T-cell (primary cell): ENCODE measurements at places on chromosomes 7 and 10.
A peak's percentile ranks its signal among the peaks of the same experiment; 100 is the strongest.

DNA sequence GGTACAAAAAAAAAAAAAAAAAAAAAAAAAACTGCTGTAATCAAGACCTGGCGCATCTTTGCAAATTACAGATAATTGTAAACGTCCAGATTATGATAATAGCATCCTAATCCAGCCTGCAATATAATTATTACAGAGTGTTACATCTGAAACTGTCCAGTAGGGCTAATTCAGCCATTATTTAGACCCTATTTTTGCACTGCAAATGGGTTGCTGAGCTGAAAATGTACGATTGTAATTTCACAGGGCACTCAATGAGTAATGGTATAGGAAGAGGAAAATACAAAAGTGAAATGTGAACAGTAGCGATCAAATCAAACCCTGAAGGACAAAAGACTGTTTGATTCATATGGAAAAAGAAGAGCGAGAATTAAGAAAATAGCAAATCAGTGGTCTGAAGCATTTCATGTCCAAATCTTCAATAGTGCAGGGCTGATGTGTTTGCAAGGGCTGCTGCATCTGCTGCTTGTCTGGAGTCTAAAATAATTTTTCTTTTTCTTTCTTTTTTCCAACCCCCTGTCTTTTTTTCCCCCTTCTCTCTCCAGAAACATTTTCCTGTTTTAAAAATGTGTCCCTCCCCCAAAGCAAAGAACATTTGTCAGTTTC is 8.9 kb downstream of the DLX6 start:
- no peak for DNase-seq

- no peak for DNase-seq
Measured at GRCh38 chr7:40777730-40778312, 643.0 kb downstream of the SUGCT start.

DNA sequence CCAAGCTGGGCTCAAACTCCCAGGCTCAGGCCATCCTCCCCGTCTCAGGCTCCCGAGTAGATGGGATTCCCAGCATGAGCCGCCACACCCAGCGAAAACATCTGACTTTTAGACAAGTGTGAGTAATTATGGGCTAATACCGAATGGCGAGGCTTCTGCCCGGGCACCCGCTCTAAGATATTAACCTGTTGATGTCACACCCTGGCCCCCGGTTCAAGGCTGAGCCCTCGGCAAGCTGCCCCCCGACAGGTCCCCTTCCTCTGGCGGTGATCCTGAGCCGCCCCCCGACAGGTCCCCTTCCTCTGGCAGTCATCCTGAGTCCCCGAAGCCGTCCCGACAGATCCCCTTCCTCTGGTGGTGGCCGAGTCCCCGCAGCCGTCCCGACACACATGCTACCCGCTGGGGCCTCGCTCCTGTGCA is 5.2 kb downstream of the PSMG3 start:
- no peak for DNase-seq

- DNase-seq = no peak
Measured at GRCh38 chr7:66359656-66360211, 154.6 kb downstream of the TPST1 start.

DNA sequence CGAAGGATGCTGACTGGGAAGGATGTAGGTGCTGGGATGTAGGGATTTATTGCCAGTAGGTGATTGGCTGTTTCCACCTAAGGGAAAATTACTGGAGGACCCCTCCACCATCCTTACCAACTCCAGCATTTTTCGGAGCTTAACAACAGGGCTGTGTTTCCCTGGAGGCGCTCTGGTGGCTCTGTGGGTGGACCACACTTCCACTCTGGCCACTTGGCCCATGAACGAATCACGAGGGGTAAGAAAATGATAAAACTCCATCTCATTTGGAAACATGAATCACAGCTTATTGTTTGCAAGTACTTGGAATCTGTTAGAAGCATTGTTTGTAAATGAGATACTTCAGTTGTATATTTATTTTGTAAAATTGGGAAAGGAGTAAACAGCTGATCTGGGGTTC is 3.0 kb downstream of the DOCK1 start:
- DNase-seq = no peak

GRCh38 chr7:78092331-78092730 is 293.8 kb downstream of the PHTF2 start:
- no peak for DNase-seq

DNA sequence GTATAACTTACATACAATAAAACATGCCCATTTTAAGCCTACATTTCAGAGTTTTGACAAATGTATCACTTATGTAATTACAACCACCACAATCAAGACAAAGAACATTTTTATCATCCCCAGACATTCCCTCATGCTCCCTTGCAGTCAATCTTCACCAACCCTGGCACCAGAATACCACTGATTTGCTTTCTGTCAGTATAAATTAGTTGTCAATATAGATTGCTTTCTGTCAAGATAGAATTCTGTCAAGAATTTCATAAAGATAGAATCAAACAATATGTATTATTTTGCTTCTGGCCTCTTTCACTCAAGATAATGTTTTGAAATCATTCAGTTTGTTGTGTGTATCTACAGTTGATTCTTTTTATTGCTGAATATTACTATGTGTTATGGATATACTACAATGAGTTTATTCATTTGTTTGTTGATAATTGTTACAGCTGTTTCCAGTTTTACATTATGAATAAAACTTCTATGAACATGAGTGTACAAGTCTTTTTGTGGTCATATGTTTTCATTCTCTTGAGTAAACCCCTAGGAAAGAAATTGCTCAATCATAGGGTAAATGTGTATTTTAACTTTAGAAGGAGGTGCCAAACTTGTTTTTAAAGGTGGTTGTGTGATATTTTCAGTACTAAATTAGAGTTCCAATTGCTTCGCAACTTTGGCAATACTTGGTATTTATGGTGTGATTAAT is 56.9 kb downstream of the IFIT5 start:
- no peak for DNase-seq

DNA sequence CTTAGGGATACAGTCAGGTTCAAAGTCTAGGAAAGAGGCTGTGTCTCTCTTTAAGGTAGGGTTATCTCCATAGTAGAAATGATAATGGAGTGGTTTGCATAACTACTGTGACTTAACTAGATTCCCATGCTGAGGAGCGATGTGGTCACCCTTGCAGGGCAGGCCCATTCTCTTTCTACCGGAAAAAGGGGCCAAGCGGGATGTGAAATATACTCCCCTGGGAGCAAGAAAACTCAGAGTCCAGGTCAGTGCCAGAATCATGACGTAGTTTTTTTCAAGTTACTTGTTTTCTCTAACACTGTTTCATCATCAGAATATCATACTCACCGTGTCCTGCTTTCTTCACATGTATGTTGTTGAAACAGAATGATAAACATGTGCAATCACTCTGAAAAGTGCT is 649.0 kb upstream of the ANKRD30A start:
- DNase-seq = no peak

DNA sequence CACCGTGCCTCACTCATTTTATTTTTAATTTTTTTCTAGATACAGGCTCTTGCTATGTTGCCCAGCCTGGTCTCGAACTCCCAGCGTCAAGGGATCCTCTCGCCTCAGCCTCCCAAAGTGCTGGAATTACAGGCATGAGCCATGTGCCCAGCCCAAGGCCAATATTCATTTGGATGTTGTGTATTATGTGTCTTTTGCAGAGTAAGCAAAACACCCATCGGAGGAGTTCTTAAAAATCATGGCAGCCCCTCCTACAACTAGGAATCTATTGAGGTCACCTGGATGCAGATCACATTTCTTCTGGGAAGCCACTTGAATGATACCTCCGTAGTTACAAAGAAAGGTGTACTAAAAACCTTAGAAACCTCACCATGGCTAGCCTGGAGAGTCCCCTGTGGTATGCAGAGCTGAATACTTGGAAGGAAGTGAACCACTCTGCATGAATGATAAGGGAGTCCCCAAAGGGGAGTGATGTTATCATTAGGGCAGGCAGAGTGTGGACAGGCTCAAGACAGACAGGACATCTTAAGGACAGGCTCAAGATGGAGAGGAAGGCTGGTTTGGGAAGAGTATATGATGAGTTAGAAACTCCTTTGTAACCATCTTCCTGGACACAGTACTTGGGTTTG is 185.7 kb downstream of the TAX1BP1 start:
- no peak for DNase-seq

GRCh38 chr10:22681783-22682183 is 32.6 kb downstream of the PIP4K2A start:
- DNase-seq = peak; percentile 37

- DNase-seq = no peak
Measured at GRCh38 chr10:30493609-30494530, 59.9 kb downstream of the MAP3K8 start.

- DNase-seq = no peak
Measured at GRCh38 chr10:78510566-78511323, 477.1 kb downstream of the RPS24 start.

DNA sequence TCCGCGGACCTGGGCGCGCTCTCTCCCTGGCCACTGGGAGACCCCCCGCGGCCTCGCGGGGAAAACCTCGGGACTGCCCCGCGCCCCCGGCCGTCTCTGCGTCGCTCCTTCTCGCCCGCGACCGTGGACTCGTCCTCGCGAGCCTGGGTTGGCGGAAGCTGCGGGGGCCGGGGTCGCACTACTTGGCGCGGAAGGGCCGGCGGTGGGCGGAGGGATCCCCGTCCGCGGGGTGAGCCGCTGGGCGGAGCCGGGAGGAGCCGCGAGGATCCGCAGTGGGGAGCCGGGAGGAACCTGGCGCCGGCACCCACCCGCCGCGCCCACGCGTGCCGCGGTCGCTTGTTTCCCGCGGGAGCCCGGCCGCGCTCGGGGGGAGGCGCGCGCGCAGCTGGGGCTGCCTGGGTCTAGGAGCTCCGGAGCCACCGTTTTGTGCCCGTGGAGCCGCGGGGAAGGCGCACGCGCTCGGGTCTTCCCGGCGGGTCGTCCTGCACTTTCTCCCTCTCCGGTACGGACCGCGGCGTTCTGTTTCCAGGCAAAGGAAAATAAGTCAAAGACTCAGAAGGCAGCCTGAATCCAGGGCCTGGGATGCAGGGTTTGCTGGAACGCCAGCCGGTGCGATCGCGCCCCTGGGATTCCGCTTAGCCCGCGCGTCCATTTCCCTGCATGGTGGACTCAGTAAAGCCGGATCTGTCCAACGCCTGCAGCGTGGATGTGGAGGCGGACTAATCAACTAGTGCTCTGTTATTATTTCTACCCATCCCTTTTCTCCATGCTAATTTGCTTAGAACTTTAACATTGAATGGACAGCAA is 28.7 kb upstream of the KMT2C start:
- peak; percentile 76 for DNase-seq

DNA sequence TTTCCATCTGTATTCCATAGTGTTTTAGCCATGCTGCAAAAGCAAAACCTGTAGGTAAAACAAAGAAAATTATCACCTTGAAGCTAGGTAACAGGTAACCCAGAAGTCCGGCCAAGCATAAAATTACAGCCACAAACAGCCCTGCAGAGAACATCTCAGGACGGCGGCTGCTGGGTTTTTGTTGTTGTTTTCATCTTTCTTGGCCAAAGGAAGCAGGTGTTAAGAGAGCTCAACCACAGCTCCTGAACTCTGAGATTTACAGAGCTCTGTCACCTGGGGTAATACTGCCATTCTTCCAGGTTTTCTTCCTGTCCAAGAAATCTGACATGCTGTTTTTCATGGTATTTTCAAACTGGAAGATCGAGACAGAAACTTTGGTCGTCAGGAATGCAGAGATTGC is 847 bp upstream of the SCIN start:
- DNase-seq = no peak

DNA sequence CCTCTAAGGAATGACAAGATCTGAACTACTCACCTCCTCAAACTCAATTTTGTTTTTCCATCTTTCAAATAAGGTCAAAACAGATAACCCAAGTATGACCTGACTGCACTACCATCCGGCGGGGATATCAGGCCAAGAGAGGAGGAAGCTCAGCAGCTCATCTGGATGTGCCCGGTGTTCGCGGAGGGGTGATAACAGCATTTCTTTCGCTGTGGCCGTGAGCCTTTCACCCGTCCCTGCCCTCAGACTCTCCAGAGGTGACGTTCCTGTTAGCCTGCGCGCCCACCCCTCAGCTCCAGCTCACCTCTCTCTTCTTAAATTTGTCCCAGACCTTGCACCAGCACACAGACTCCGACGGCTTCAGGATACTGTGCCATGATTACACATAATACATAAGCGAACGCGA is 526 bp downstream of the ZNF248 start:
- peak; percentile 9 for DNase-seq

DNA sequence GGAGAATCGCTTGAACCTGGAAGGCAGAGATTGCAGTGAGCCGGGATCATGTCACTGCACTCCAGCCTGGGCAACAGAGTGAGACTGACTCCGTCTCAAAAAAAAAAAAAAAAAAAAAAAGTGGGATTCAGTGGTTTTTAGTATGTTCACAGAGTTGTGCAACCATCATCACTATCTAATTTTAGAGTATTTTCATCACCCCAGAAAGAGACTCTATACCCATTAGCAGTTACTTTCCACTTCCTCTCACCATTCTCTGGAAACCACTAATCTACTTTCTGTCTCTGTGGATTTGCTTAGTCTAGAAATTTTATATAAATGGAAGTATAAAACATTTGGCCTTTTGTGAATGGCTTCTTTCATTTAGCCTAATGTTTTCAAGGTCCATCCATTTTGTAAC is 113.4 kb downstream of the ST7 start:
- no peak for DNase-seq

- peak; percentile 50 for DNase-seq
Measured at GRCh38 chr10:128064108-128064969, 61.9 kb downstream of the MKI67 start.

GRCh38 chr7:154424350-154424749 is 372.2 kb downstream of the DPP6 start:
- DNase-seq = no peak

GRCh38 chr10:74123081-74123480 is 27.5 kb downstream of the AP3M1 start:
- DNase-seq = no peak

GRCh38 chr10:71821909-71822763 is 28.9 kb downstream of the PSAP start:
- no peak for DNase-seq

GRCh38 chr10:133019191-133019590 is 68.5 kb upstream of the ADGRA1 start:
- no peak for DNase-seq

- DNase-seq = no peak
Measured at GRCh38 chr10:77180794-77181193, 456.8 kb downstream of the KCNMA1 start.

DNA sequence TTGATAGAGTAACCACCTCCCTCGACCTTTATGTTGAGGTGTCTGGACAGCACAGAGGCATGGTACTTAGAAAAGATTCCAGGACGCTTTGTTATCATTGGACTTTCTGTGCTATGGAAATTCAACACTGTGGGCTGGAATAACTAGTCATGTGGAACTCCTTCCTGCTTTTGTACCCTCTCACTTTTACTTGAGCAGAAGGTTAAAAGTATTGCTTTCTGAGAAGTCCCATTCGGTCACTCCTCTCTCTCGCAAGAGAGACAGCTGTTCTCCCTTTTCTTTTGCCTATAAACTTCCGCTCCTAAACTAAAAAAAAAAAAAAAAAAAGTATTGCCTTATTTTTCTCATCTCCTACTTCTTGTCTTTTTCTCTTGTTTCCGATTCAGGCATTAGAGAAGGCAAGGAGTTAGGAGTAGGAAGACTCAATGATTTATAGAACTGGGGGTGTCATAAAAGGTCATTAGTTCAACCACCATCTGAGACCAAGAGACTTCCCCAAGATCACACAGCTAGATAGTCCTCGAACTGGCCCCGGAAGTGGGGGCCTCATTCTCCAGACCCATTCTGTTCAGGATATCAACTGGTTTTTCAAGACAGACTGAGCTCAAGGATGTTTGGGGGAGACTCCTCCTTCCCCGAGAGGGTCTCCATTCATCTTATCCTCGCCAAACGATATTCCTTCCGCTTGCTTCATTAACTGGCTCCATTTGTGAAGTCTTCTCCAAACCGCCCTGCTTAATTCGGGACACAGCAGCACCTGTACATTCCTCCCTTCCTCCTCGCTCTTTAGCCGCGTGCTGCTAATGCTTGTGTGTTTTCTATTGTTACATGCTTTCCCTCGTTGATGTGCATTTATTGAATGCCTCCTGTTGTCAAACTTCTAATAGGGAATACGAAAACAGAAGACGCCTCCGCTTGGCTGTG is 995 bp upstream of the INPP5F start:
- DNase-seq = no peak
